ENCODE measurements at places on chromosomes 3 and 15.

- no peak for DNase-seq
Observed at GRCh38 chr3:82293435-82293834, 532.0 kb upstream of the GBE1 start.

- no peak for DNase-seq
Observed at GRCh38 chr15:50774450-50774849, 8.9 kb upstream of the SPPL2A start.

DNA sequence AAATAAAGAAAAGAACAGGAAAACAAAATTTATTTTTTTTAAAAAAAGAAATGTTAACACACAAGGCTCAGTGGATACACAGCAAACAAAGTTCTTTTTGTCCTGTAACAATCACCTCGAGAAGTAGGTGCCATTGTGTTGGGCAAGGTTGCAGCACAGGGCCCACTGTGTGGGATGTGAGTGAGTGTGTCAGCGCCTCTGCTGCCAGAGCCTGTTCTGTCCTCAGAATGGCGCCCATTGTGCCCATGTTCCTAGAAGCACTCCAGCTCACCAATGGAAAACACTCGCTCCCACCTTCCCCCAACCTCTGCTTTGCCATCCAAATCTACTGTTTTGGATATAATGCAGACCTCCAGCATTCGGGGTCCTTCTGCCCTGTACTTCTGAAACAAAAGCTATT lies 84.9 kb upstream of the CLDN18 start:
- no peak for DNase-seq

DNA sequence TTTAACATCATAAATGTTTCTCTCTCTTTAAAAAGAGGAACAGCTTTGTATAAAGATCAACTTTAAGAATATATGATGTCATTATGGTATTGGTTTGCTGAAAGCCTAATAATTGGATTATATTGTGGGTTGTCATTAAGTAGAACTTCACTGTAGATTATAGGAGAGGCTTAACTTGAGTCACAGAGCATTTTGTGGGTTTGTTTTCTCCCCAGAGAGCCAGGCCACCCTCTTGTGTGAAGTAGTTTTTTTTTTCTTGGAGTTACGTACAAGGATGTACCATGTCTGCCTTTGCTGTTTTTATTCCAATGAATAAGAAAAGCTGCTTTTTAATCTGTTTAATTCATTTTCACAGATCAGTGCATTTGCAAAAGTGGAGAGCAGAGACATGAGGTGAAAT lies 354.8 kb upstream of the TBL1XR1 start:
- no peak for DNase-seq

- DNase-seq: no peak
Observed at GRCh38 chr3:193230610-193231009, 10.4 kb upstream of the PLAAT1 start.

DNA sequence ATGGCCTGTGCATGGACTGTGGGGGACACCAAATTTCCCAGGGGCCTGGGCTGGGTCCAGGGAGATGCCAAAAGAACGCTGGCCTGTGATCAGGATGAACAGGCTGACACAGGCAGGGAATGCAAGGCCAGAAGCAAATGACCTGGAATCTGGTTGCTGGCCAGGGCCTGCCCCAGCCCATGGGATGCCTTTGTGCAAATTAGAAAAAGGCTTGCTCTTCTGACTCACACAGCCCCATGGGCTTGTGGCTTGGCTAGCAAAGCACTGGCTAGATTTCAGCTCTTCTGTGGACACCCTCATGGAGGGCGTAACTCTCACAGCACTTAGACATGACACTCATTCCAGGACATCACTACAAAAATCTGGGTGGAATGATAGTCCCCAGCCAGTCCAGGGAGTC lies 356.0 kb downstream of the SHQ1 start:
- DNase-seq: no peak

DNA sequence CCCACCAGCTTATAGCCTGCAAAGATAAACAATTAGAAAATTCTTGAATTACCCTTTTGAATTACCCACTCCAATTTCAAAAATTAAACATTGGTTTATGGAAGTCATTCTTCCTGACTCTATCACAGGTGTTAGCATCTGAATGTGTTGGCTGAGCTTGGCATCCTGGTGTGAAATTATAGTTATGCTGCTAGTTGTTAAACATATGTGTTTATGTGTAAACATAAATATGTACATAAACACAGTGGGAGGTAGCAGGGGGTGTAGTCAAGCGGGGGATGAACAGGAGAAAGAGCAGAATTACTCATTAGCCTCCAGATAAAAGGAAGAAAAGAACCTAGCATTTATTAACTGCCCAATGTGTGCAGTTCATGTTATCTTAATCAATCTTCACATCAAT lies 530.2 kb downstream of the MCTP2 start:
- DNase-seq: no peak

DNA sequence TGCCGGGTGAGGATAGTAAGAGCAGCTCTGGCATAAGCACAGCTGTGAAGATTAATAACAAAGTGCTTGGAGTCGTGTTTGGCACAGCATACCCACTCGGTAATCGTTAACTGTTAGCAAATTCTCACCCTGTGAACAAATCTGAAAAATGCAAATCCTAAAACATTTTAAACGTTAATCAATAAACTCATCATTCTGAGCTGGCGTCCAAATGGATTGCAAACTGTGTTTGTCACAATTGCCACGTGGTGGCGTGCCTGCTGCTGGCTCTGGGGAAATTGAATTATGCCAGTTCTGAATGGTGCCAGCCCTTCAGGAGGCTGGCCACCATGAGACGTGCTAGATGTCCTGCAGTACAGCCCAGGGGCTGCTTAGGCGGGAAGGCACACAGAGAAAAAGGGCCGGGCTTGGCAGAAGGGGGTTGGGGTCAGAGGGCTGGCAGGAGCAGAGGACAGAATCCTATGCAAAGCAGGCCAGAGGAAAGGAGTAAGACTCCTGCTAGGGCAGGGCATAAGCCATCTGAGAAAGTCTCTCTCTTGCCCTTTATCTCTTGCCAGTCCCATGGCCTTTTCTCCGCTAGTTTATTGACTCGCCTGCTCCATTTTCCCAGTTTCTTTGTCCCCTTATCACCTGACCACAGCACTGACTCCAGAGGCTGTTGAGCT lies 22.1 kb upstream of the POLG start:
- no peak for DNase-seq

DNA sequence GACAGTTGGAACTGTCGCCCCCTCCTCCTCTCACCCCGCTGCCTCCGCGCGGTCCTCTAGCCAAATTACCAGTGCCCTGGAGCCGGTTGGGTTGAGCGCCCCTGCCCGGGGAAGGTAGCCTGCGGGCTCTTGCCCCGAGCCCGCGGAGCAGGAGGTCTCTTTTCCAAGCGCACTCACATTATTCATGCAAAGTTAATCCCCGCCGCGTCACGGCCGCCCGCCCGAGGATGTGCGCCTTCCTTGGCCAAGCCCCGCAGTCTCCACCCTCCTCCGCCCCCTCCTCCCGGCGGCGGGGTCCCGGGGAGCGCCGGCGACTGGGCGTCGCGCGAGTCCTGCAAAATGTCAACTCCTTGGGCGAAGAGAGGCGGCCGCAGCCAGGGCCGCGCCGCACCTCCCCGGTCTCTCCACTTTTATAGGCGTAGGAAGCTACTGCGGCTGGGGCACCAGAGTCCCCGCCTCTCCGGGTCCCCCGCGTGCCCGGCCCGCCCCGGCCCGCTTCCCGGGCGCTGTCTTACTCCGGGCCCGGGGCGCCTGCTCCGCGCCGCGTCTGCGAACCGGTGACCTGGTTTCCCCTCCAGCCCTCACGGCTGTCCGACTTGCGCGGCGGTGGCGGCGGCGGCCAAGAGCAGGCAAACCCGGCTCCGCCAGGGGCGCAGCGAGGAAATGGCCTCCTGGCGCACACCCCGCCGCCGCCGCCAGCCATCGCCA lies at the start of gene THRB:
Gene THRB (minus strand): TSS at position 233 of the 708 bp plus-strand sequence.
- no peak for DNase-seq

DNA sequence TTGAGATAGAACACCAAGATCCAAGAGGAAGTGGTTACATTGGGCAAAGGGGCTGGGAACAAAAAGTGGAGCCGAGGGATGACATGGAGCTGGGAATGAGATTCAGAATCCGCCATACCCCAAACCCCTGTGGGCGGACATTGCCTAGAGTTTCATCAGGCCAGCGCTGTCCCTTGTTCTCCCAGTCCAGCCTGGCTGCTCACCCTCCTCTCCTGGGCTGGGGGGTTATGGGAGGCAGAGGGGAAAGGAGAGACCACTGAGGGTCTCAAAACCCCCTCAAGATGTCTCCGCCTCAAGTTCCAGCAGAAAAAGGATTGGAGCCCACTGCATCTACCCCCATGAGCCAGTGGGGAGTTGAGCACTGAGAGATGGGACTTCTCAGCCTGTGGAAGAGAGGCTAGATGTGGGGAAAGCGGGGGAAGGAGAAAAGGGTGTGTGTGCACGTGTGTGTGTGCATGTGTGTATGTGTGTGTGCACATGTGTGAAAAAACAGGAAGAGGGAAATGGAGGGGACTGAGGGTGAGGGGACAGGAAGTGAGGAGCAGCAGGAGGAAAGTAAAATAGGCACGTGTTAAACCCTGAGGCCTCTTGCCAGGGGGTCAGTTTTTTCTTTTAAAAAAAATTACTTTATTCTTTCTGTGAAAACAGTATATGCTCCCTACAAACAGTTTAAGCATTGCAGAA lies 14.3 kb downstream of the GRM2 start:
- DNase-seq: no peak

DNA sequence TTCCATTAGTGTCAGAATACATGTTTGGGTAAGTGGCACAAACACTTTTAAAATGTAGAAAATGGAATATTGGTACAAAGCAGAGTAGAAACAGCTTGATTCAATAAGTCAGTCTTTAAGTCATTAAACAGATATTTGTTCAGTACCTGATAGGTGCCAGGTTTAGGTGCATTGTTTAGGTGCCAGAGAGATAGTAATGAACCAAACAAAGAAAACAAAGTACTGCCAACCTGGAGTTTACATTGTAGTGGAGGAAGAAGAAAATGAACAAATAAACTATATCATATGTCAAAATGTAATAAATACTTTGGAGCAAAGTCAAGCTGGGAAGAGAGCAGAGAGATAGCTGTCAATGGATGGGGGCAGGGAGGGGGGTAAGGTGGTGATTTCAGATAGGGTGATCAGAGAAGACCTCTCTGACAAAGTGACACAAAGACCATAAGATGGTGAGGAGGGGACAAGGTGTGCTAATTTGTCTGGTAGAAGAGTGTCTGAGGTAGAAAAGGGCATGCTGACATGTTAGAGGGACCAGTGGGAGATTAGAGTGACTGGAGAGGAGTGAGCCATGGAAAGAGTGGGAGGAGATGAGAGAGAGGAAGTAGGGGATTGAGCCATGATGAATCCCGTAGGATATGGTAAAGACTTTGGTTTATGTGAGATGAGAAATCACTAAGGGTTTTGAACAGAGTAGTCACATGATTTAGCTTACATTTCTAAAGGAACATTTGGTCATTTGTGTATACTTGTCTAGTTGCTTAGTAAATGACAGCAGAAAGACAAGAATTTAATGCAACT lies 128.2 kb downstream of the UBE2E2 start:
- DNase-seq: no peak

DNA sequence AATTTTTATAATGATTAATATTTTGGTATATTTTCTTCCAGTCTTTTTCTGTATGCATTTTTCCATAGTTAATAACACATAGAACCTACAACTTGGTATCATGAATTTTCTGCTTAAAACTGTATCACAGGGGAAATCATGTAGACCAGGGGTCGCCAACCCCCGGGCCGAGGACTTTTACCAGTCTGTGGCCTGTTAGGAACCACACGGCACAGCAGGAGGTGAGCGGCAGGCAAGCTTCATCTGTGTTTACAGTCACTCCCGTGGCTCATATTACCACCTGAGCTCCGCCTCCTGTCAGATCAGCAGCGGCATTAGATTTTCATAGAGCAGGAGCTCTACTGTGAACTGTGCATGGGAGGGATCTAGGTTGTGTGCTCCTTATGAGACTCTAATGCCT lies 54.7 kb downstream of the RPL22L1 start:
- no peak for DNase-seq

DNA sequence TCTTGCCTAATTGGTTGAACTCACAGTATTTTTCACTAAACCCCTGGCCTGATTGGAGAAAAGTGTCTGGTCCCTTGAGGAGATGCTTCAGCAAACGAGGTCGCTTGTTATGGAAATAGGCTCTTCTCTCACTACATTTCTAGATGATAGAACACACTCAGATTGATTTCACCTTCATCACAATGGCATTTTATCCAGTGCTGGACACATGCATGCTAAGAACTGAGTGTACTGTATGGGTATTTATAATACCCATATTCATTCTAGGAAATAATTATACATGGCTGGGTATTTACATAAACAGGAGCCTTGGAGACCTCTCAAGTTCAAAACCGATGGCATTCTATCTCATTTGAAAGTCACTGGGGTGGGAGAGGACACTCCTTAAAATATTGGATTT lies 444.9 kb downstream of the LPP start:
- no peak for DNase-seq

DNA sequence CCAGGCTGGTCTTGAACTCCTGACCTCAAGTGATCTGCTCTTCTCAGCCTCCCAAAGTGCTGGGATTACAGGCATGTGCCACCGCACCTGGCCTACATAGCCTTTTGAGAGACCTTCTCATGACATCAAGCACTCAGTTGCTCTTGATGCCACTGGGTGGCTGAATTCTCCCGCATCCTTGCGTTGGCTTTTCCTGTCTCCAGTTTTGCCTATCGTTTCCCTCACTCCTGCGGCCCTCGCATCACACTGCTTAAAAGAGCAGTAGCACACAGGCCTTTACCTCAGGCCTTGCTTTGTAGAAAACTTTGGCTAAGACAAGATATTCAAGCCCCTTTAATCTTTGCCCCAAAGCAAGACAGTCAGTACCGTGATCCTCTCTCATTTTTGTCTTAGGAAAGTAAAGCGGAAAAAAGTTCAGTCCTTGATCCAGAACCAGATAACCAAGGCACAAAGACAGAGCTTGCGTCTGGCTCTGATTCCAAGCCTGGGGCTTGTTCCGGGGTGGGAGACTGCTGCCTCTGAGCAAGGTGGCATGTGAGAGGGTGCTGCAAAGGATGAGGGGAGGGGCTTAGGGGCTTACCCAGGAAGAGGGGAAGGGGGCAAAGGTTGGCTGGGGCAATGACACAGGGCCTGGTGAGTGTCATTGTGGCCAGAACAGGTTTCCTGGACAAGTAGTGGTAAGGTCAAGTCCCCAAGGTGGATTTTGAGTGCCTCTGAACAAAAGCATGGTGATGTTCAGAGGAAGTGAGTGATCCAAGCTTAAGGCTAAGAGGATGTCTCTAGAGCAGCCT lies 175.0 kb upstream of the TLE3 start:
- no peak for DNase-seq

DNA sequence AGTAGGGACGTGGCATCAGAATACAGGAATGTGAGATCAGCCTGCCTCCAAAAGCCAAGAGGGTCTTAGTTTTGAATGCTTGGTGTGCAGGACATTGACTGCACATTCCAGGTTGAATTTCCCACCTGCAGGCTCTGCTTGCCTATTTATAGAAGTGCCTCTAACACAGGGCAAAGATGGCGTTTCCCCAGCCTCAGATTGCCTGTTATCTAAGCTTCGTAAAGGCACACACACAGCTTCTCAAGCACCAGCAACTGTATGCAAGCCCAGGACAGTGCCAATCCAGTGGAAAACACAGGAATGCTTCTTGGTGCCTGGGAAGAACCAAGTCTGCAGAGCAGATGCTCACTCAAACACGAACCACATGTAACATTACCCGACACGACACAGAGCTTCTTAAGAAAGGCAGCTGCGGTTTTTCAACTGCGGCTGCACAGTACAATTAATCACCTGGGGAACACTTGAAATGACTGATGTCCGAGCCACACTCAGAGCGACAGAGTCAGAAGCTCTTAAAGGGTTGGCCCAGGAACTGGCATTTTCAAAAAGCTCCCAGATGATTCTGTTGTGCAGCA lies 90.0 kb upstream of the ANKRD34C start:
- DNase-seq: no peak

- no peak for DNase-seq
Observed at GRCh38 chr15:99558571-99558970, 7.2 kb upstream of the MEF2A start.

- DNase-seq: no peak
Observed at GRCh38 chr15:94840794-94841783, 609.7 kb downstream of the MCTP2 start.
